Activated T-helper 17 cell treated with anti-CD3 and anti-CD28 coated beads, Interleukin-2, amount 50 U/mL, for 72 hours (primary cell): ENCODE measurements at places on chromosomes 12 and 14.

DNA sequence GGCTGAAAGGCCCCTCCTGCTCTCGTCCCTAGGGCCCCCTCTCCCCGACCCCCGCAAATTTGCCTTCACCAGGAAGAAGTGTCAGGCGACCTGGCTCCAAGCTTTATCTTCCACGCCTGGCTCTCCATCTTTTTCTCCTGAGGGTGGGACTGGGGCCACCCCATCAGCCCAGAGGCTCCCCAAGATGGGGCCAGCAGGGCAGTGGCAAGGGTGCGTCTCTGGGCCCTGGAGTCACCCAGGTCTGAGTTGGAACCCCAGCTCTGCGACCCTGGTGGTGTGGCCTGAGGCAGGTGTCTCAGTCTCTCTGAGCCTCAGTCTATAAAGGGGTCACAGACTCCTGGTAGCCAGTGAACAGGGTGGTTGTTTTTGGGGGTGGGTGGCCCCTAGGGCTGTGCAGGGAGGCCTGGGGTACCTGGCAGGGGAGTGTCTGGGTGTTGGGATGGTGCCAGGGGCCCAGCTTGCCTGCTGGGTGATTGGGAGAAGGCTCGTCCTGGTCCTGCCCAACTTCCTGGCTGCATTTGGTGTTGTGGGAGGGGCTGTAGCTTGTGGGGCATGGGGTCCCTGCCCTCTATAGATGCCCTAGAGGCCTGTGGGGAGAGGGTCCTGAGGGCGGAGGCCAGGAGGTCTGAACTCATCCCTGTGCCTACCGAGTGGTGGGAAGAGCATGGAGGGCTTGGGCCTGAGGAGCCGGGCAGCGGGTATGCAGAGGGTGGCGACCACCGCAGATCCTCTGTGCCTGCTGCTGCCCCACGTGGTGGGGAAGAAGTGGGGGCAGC, 7.6 kb downstream of the KIF26A start:
- ATAC-seq = no peak

GRCh38 chr12:93434256-93434865, 7.4 kb downstream of the UBE2N start:
- ATAC-seq = no peak

DNA sequence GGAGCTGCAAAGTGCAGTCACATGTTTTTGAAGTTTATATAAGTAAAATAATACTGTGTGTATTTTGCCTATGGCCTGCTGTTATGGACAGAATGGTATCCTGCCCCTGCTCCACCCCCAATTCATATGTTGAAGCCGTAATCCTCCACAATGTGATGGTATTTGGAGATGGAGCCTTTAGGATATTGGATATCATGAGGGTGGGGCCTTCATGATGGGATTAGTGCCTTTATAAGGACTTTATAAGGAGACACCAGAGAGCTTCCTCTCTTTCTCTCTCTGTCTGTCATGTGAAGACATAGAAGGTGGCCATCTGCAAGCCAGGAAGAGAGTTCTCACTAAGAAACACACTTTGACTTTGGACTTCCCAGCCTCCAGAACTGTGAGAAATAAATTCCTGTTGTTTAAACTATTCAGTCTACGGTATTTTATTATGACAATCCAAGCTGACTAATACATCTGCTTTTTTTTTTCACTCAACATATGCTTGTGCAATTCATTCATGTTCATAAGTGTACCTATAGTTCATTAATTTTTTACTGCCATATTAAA, 3.1 kb upstream of the CHPT1 start:
- no peak for ATAC-seq

GRCh38 chr12:16330560-16330959, 16.9 kb upstream of the MGST1 start:
- ATAC-seq = no peak

DNA sequence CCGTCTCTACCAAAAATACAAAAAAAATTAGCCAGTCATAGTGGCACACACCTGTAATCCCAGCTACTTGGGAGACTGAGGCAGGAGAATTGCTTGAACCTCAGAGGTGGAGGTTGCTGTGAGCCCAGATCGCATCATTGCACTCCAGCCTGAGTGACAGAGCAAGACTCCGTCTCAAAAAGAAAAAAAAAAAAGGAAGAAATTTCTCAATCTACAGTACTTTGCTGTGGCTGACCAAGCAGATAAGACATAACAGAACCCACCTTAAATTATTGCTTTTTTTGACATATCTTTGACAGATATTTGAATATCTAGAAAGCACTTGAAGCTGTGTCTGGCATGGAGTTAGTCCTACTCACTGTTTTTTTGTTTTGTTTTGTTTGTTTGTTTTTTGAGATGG, 34.9 kb upstream of the HNF1A start:
- ATAC-seq = no peak

DNA sequence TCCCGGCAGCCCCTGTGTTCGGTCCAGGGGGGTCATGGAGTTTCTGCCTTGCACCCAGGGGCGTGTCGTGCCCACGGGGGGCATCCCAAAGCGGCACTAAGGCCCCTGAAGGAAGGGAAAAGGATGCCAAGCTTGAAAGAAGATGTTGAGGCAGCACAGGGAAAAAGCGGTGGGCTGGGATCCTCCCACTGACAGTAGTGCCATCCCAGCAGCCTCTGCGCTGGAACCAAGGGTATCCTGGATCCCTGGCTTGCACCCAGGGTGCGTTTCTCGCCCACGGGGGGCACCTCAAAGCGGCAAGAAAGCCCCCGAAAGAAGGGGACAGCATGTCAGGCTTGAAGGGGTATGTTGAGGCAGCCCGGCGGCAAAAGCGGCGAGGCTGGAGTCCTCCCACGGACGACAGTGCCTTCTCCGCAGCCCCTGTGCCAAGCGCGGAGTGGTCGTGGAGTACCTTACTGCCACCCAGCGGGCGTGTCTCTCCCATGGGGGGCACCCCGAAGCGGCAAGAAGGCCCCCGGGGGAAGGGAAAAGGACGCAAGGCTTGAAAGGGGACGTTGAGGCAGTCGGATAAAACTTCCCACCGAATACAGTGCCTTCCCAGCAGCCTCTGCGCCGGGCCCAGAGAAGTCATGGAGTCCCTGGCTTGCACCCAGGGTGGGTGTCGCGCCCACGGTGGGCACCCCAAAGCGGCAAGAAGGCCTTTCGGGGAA, 164.4 kb upstream of the ALG10B start:
- no peak for ATAC-seq

DNA sequence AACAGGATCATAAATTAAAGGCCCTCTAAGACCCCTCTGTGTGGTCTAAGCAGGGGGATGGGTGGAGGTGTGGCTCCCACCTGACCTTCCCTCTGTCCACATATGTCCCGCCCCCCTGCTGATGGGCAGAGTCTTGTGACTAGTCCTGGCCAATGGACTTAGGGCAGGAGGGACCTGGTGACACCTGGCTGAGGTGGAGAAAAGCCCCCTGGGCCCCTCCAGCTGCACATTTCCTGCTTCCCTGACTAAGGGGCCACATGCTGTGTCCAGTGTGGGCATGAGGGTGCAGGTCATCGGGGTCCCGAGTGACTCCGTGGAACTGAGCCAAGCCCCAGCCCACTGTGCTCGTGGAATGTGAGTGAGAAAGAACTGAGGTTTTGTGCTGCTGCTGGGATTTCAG, 254.7 kb downstream of the ADGRD1 start:
- no peak for ATAC-seq

GRCh38 chr14:68790644-68791077, 2.2 kb downstream of the ZFP36L1 start:
- ATAC-seq = peak; percentile 11

DNA sequence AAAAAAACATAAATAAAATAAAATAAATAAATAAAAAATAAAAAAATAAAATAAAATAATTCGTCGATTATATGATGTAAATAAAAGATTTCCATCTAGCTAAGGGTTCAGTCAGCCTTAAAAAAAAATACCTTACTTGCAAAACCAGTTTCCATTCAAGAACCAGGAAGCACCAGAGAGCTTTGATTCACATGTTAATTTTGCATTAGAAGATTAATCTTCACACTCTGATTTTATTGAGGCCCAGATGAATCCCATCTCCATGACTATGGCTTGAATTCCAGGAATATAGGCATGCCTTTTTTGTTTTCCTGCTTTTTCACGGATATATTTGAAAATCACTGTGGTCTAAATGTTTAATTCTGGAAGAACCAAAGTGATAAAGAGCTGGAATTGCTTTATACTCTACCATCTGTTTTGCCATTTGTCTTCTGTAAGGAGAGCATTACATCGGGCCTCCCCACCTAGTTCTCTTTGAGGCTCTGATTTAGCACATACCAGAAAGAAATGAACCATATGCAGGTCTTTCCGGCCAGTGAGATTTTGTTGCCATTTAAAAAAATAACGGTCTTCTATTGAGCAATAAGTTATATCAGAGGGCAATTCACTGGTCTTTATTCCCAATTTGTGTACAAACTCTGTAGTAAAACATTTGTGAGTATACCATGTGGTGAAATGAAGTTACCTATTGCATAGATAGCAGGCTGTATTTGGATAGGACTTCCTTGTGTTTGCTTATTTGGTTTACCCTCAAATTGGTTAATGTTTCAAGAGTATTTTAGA, 175.5 kb downstream of the AEBP2 start:
- no peak for ATAC-seq

DNA sequence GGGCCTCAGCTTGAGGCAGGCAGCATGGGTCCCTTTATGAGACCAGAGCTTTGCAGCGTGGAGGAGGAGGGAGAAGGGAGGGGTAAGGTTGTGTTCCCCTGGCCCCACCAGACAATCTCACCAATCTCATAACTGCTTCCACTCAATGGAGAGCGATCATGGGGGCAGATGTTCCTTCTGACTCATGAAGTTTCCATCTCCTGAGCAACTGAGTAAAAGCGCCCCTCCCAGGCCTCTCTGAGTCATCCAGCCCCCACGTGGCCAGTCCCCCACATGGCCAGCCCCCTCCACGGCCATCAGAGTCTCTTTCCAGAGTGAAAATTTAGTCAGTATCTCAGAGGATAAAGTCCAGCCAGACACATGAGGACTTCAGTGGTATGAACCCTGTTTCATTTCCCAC, 39.2 kb upstream of the PLXNC1 start:
- peak; percentile 89 for ATAC-seq

DNA sequence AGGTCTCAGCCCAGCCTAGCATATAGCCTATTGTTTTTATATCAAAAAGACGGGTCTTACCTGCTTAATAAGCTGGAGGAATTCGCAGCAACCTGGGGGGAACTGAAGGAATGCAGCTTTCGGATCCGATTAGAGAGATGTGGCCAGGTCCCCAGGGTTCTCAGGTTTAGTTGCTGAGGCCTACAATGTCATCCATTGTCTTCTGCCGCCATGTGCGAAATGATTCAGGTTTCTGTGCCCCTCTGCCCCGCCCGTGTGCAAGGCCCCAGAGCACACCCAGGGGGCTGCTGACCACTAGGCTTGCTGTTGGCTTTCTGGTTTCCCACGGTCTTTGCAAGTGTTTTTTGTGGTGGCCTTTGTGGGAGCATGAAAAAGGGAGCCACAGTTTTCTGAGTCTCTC, 154.5 kb upstream of the TBX3 start:
- no peak for ATAC-seq

DNA sequence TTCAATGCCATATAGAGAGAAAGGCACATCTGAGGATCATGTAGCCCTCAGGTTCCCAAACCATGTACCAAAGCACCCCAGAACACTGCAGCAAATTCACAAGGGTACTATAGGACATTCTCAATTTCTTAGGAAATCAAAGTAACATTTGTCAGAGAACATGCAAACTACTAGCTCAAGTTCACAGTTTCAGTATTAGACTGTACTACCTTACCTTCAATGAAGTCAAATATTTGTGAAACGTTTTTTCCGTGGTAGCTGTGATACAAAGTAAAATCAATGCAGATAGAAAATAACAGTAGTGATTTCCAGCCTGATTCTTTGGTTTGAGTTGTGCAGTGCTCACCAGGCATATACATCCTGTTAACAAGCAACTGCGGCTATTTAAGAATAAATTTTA, 197.1 kb downstream of the MED13L start:
- peak; percentile 64 for ATAC-seq

DNA sequence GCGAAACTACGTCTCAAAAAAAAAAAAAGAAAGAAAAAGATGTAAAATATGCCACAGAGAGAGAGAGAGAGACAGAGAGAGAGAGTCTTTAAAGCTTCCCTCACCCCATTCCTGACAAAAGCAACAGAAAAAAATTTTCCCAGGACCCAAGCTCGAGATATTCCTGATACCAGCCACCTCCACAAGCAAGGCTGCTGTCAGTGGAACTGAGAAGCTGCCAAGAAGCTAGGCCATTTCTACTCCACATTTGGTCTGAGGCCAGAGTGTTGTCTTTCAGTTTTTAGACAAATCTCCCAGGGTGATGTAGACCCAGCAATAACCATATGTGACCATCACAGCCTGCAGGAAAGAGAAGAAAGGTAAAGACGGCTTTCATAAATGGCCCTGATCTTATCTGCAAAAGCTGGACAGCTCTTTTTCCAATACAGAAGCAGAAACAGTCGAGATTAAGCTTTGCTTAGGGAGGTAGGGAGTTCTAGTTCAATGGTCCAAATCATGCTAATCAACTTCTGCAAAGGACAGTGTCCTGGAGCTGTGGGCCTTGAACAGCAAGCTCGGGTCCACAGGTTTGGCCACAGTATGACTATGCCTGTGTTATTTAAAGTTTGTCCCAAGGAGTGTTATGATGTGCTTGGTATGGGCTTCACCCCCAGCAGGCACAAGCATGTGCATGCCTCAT, 130.3 kb upstream of the NUDT4 start:
- ATAC-seq = no peak

- no peak for ATAC-seq
These were observed 39.6 kb downstream of the DNAH10 start for GRCh38 chr12:123801573-123802178.

- no peak for ATAC-seq
These were observed 50.4 kb downstream of the LRP6 start for GRCh38 chr12:12216349-12217017.

GRCh38 chr12:82665142-82665923, 21.4 kb upstream of the TMTC2 start:
- peak; percentile 61 for ATAC-seq

DNA sequence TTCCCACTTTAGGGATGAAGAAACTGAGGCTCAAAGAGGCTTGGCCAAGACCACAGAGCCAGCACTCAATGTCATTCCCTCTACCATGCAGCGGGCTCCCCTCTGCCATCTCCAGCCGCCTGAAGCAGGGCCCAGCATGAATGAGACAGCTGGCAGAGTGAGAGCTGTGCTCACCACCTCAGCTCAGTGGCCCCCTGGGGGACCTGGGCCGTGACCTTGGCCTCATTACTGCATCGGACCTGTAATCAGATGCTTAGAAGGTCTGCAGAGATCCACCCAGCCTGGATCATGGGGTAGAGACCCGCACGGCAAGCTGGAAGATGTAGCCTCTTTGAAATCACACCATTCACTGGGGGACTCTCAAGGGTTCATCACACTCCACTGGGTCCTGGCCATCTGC, 22.7 kb upstream of the CORO1C start:
- ATAC-seq = no peak

GRCh38 chr12:3592856-3593625, 102.0 kb downstream of the PRMT8 start:
- no peak for ATAC-seq
